NCI-H1930 (cell line): ENCODE measurements at places on chromosomes 4 and X.

DNA sequence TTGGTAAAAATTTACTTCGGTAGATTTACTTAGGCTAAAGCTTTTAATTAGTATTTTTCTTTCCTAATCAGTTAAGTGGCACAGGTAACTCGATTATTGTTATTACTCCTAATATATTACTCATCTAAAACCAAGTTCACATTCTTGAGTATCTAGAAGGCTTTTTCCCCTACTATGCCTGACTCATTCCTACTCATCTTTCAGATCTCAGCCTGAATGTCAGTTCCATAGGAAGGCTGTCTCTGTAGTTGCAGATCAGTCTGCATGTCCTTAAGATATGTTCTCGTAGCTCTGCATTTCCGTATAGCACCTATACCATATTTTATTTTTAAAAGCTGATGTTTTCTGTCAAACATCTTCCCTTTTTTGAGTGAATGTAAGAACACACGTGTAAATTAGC is 5.9 kb upstream of the FAM184B start:
- no peak for DNase-seq

GRCh38 chr4:8523175-8523574 is 57.0 kb upstream of the GPR78 start:
- DNase-seq: no peak

DNA sequence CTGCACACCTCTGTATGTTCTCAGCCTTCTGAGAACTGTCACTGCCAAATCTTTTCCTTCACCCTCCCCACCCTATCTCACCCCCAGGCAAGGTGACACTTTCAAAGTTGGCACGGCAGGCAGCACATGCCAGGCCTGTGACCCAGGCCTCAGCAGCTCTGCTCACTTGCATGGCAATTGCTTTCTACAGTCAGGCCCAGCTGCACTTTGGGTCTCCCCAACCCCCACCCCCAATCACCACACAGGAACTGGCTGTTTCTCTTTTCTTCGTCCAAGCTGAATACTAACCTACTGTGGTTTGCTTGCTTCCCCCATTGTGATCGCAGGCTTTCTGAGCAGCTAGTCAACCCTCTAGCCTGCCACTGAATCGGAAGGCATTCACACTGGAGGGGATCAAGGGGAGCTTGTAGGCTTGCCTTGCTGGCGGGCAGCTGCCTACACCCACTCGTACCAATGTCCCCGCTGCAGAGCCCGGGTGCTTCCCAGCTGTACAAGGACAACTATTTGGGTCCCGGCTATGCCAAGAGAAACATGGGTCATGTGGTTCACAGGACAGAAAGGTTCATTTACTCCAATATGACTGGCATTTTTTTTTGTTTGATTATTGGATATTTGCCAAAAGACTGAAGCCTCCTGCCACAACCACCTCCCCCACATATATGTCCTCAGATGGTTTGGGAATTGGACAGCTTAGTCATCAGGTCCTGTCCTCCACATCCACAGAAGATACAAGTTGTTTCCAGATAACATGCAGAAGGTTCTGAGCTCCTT is 28.1 kb downstream of the SLC25A43 start:
- DNase-seq: no peak

DNA sequence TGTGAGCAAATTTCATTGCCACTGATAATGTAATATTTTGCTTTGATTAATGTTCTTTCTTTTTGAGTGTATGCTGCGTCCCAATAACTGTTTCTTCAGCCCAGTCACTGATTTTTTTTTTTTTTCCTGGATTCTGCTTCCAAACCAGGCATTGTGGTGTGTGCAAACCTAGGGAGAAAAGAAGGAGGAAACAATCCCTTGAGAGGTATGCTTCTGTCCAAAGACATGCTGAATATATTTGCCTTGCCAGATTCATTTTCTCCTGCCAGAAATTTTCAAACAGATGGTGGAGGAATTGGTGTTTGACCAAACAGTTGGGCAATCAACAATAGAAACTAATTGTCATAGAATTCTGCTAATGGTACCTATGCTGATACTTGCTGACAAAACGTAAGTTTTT is 753.6 kb downstream of the RPA4 start:
- DNase-seq: no peak

GRCh38 chr4:110508827-110509710 is 33.1 kb downstream of the ENPEP start:
- DNase-seq: no peak

DNA sequence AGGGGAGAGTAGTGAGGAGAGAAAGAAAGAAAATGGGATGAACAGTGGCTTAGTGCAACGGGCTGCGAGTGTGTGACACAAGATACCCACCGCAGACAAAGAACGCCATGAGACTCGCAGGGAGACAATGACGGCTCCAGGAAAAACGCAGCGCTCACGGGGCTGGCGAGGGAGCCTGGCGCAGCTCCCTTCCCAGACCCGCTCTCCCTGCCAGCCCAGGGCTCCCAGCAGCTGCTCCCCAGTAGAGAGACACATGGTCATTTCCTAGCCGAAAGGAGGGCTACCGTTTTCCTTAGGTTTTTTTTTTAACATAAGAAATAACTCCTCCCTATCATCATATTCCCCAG is 149.5 kb downstream of the MAML3 start:
- DNase-seq: no peak

- no peak for DNase-seq
Observed at GRCh38 chr4:53916431-53916889, 147.9 kb downstream of the CHIC2 start.

GRCh38 chr4:5797866-5798265 is 86.9 kb downstream of the EVC start:
- DNase-seq: no peak

DNA sequence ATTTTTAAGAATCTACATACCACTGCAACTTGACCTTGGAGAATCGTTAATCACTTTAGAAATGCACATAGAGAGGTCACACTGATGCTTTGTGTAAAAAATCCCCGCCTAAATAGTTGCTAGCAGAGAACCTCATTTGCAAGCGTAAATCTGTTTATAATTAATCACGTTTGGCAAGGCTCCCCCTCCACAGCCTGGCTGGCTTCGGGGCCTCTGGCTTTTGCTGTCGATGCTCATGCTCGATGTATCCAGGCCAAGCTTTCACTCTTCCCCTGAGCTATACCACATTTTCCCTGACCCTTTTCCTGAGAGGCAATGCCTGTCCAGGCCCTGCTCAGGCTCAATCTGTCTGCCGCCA is 23.4 kb downstream of the CYTL1 start:
- DNase-seq: no peak

DNA sequence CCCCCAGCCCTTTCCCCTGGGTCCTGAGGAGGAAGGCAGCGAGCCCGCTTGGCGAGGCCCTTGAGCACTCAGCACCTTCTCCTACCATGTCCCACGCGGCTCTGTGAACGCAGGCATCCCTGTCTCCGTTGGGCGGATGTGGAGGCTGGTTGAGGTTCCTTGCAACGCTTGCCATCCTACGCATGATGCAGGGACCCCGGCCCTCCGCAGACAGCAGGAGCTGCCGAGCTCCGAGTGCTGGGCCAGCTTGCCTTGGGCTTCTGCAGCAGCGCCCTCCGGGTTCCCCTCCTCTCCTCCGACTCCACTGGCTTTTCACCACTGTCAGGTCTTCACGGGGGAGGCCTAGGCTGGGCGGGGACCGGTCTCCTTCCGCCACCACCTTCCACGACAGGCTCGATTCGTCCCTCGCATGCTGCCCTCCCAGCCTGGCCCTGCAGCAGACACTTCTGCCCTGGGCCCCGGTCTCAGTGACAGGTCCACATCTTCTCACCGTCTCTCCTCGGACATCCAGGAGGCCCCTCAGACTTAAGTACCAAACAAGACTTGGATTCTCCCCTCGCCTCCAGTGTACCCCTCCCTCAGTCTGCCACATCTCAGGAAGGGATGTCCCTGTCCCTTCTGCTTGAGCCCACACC is 67.6 kb upstream of the HGFAC start:
- DNase-seq: no peak

DNA sequence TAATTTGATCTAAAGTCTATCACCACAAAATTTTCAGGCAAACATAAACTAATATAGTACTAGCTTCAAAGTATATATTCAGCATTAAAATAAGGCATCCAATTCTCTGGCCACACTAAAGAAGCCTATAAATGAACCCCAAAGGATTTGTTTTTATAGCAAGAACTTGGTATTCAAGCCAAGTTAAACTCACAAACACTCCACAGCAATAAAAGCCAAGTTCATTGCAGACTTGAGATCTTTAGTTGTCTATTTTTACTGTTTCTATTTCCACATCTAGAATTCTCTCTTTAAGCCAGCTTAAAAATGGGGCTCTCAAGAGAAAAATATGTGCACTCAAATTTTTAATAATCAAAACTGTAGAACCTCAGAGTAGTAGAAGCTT is 51.1 kb downstream of the WDFY3 start:
- no peak for DNase-seq

DNA sequence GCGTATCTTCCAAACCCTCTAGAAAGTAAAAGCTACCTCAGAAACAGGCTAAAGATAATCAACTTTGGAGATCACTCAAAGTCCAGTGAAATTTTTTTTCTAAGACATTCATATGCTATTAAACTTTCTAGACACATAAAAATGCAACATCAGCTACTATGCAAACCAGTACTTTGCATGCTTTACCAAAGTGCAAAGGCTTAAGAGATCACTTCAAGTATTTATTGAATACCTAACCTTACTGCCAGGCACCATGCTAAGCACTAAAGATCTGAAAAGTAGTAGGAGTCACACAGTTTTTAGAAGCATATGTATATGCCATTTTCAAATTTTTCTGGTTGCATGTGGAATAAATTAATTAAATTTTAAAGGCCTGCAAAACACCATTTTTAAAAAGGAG is 115.8 kb downstream of the THOC2 start:
- DNase-seq: no peak

- no peak for DNase-seq
Observed at GRCh38 chr4:89009115-89009514, 47.9 kb downstream of the FAM13A start.

DNA sequence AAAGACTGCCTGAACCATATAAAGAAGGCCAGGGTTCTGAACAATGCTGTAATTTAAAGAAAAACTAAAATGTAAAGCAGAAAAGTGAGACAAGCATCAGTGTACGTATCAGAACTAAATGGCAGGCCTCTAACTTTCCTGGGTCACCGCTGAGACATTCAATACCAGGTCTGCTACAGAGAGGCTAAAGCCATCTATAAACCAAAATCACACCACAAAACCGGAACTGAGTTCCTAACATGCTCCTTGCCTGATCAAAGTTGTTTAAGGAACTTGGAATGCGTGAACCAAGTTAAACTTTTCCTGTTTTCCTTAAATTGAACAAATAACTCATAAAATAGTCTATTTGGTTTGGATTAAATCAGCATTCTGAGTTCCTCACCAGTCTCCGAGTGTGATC is 55.3 kb upstream of the TECRL start:
- DNase-seq: no peak

- no peak for DNase-seq
Observed at GRCh38 chr4:83993774-83994173, 457.9 kb downstream of the GPAT3 start.

- no peak for DNase-seq
Observed at GRCh38 chr4:94139931-94140612, 67.6 kb upstream of the SMARCAD1 start.

DNA sequence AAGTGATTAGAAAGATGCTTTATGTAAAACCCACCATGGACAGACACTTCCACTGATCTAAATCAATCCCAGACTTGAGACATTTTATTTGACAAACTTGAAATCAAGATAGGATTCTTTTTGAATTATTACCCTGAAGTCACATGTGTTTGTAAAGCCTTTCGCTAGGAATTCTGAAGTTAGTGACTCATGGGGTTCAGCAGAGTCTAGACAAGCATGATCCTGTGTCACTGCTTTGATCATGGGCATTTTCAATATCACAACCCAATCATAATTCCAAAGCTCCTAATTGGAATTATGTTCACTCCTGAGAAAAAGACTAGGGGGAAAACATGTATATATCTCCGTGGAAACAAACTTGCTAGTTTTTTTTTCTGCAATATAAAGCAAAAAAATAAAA is 67.5 kb upstream of the BMP3 start:
- DNase-seq: no peak

- no peak for DNase-seq
Observed at GRCh38 chrX:113726009-113726408, 857.9 kb upstream of the HTR2C start.

DNA sequence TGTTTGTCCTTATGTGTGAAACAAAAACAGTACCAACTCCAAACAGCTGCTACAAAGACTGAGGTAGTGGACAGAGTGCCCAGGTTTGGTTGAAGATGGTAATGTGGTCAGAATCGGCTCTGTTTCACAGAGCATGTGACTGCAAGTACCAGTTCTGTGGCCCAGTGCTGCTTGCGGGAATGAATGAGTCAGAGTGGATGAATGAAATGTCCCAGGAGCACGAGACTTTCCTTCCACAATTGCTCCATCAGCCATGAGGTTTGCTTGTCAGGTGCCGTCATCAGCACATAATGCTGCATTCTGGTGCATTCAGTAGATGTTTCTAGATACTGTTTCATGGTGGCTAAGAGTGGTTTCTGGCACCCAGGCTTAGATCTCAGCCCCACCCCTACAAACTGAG is 84.2 kb downstream of the GPR143 start:
- no peak for DNase-seq

DNA sequence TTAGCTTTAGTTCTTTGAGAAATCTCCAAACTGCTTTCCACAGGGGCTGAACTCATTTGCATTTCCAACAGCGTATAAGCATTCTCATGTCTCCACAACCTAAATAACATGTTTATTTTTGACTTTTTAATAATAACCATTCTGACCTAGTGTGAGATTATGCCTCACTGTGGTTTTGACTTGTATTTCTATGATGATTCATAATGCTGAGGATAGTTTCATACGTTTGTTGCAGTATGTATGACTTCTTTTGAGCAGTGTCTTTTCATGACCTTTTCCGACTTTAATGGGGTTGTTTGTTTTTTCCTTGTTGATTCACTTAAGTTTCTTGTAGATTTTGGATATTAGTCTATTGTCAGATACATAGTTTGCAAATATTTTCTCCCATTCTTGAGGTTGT is 1833.0 kb upstream of the PCDH10 start:
- no peak for DNase-seq

DNA sequence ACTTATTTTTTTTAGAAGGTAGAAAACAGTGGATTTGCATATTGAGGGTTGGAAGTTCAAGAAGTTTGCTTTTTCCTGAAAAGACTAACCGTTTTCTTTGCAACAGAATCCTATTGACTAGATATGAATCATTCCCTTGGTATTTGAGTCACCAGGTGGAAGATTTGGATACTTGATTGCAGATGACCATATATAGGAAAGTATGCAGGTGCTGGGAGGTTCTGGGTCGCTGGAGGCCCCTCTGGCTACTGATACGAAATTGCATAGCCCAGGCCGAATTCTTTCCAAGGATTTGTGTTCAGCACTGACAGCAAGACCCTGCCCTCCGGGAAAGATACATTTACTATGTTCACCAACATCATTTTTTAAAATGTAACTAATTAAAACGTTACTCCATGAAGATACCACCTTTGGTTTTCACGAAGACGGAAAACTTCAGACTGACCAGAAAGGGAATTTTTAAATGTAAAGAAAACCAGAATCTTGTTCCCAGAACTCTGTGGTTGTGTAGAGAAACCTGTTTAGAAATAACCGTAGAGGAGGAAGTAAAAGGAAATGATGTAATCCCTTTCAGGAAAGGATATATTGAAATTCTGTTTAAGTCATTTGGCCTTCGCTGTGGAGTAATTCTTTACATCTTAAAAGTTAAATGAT is 946 bp downstream of the ANXA3 start:
- DNase-seq: no peak
